ENCODE measurements at places on chromosomes 16 and 17. TPM values are rescaled to one million over a fixed set of nuclear protein-coding genes. Genes with fewer than 3 reads are reported as not detected.

- peak; percentile 3 for ATAC-seq
Measured at GRCh38 chr16:2237102-2237482, 848 bp downstream of the DNASE1L2 start.

GRCh38 chr17:38590988-38591758 is 14.6 kb downstream of the SRCIN1 start:
- peak; percentile 43 for ATAC-seq

DNA sequence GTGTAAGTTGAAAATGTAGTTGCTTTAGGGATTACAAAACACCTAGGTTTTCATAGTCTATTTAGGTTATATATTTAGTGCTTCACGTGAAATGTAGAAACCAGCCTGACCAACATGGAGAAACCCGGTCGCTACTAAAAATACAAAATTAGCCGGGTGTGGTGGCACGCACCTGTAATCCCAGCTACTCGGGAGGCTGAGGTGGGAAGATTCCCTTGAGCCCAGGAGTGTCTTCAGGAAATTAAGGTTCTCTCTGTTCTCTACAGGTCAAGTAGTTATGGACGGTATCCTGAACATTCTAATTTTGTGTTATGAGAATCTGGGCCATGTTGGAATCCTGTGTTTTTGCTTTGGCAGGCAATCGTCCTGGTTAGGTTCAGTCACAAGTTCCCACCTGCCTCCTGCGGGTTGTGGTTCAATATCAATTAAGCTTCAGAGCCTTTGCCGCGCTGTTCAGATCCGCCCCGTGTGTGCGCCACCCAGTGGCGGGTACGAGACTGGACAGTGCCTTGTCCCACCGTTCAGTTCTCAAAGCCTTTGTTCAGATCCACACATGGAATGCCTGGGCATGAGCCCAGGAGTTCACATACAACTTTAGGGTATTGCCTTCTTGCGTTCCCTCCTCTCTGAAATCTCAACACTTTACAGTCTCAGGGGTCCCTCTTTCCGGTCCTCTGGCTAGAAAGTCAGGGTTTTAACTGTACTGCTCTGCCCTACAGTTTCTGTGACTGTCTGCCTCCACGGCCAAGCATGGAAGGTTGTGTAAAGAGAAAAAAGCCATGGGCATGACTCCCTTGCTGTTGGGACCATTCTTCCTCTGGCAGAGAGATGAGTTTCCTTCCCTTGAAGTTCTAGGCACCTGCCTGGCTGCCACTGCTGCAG is 41.7 kb downstream of the HEATR6 start:
- peak; percentile 87 for ATAC-seq

GRCh38 chr17:39054111-39054645 is 87.0 kb upstream of the FBXO47 start:
- no peak for ATAC-seq

GRCh38 chr17:48297825-48298224 is 132.2 kb downstream of the SKAP1 start:
- no peak for ATAC-seq

- no peak for ATAC-seq
Measured at GRCh38 chr16:52408191-52408845, 138.6 kb downstream of the TOX3 start.

DNA sequence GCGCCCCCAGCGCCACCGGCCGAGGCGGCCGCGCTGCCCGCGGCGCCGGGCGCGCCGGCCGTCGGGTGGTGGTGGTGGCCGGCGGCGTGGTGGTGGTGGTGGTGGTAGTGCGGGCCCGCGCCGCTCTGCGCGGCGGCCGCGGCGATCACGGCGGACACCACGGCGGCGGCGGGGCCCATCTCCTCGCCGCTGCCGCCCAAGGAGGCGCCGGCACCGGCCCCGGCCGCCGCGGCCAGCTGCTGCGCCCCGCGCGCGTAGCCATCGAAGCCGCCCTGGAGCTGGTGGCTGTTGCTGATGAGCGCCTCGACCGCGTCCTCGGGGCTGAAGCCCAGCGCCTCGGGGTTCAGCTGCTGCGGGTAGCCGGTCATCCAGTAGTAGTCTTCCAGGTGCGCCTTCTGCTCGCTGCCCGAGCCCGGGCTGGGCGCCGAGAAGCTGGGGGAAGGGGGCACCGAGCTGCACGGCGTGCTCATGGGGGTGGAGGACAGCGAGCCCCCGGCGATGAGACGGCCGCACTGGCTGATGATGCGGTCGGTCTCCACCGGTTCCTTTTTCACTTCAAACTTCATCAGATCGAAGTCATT is 1.2 kb downstream of the MAF start:
- ATAC-seq = no peak

DNA sequence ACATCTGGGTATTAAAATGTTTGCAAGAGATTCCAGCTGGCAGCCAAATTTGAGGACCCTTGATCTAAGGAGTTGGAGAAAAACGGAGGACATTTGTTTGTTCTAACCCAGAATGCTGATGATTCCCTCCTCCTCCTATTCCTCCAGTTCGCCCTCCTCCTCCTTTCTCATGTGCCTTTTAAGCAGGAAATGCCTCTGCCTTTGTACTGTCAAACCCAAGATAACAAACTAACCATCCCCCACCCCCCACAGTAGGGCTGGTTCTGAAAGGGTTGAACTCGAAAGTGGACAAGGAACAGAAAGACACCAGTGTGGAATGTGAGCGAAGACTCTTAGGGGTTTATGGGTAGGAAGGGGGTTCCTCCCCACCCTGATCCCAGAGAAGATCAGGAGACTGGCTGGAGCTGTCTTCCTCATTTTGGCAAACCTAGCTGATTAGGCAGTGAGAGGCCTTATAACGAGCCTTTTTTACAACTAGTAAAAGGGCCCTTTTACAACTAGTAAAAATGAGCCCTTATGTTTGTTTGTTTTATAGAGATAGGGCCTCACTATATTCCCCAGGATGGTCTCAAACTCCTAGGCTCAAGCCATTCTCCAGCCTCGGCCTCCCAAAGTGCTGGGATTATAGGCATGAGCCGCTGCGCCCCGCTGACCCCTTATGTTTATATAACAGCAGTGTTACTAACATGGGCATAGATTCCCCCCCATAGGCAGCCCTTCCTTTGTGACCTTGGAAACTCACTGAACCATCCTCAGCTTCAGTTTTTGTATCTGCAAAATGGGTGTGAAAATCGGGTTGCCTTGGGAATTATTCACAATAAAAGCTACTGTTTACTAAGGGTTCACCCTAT is 975 bp downstream of the CHD9 start:
- no peak for ATAC-seq

DNA sequence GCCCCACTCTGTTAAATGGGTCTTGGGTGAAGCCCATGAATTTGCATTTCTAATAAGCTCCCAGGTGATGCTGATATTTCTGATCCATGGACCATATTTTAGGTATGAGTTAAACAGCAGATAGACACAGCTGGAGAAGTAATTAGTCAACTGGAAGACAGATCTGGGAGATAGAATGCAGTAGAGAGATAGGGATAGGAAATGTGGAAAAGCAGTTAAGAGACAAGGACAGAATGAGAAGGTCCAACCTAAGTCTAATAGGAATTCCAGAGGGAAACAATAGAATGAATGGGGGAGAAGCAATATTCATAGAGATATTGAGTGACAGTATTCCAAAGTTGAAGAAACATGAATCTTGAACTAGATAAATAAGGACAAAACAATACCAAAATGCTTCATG is 71.7 kb downstream of the GPRC5B start:
- ATAC-seq = no peak

GRCh38 chr17:59427425-59427921 is 96.0 kb downstream of the YPEL2 start:
- ATAC-seq = peak; percentile 9

- no peak for ATAC-seq
Measured at GRCh38 chr17:81656835-81657234, 493 bp upstream of the PDE6G start.

GRCh38 chr17:80832266-80832676 is 159.4 kb upstream of the CHMP6 start:
- peak; percentile 6 for ATAC-seq

DNA sequence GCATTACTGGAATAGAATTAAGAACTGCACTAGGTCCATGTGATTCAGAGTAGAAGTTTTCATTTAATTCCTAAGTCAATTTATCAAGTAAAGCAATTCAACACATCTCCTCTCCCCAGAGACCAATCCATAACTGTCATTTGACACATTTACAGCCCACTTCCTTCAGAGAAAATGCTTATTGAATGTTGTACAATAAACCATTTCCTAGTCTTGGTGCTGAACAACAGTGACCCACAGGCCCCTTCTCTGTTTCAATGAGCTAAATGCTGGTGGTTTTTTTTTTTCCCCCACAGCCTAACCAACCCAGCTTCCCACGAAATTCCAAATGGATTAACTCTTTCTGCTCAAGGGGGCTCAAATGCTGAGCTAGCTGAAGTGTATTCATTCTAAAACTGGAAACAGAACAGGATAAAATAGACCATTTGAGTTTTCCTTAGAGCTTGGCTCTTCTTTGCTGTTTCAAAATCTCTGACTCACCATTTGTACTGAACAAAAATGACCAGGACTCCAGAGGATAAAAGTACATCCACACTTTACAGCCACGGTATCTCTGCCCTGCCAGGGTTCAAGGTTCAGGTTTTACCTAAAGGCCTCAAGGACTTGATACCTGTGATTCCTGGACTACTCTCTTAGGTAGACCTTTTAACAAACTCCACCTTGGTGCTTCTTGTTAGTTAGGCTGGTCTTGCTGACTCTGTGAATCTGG is 62.3 kb downstream of the TMEM100 start:
- no peak for ATAC-seq

WNT9B gene
- not detected for total RNA-seq

Measured in esophagus mucosa (tissue), 1 donor.